Type B pancreatic cell (in vitro differentiated cells): ENCODE measurements at places on chromosomes 5 and 9.

GRCh38 chr5:136364307-136364706 lies 1.0 kb downstream of the TRPC7 start:
- DNase-seq = no peak

- DNase-seq = no peak
Measured at GRCh38 chr5:107320846-107321245, 349.9 kb downstream of the EFNA5 start.

GRCh38 chr5:169696621-169697510 lies 59.8 kb downstream of the DOCK2 start:
- DNase-seq = no peak

DNA sequence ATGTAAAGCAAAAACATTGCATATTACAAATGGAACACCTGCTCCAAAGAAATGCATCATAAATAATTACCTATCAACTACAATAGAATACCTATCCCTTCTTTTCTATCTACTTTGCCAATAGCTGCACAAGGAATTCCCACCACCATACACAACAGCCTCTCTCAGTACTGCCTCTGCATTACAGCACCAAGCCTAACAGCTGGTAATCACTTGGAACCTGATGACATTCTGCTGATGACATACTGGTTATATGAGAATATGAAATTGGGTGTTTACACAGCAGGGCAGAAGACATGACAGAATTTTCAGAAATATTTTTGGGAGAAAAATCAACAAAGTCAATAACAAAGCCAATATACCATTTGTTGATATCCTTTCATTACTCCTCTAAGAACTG lies 43.2 kb downstream of the PSMB7 start:
- no peak for DNase-seq

DNA sequence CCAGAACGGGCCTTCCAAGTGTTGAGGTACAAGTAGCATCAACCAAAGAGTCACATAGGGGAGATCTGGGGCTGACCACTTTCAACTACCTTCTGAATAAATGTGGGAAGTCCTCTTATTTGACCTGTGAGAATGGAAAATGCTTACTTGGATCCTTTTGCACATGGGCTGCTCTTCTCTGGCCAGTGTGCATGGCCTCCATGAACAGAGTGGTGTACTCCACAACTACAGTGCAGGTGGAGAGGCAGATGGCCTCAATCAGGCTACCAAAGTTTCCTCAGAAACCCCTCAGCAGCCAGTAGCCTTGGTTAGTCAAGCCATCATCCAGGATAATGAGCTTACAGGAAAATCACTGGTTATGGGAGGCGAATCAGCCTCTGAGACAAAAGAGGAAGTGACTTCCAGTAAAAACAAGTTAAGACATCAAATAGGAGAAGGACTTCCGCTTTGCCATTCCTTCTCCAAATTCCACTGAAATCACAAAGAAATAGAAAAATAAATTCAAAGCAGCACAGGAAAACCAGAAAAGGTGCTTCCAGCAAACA lies 18.3 kb upstream of the FCHO2 start:
- no peak for DNase-seq

GRCh38 chr5:112002376-112002775 lies 245.4 kb upstream of the NREP start:
- no peak for DNase-seq

DNA sequence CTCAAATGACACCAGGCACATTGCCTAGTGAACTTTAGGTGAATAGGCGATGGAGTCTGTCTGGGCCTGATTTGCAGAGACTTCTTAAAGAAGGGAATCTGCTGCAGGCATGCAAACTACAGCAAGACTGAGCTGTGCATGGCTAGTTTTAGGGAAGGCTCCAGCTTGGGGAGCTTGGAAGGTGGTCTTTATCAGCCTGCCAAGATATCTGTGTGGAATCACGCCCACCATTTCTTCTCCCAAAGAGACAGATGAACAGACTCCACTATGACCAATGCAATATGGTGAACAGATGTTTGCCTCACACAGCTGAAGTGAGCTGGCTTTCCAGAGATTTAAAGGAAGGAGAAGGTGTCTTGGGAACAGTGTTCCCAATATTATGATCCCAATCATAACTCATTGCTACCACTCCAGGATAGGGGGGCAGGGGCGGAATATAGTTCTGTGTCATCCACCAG lies 129.0 kb upstream of the HMHB1 start:
- no peak for DNase-seq

GRCh38 chr5:76622973-76623596 lies at the start of gene F2RL2:
Gene F2RL2, minus strand, starts transcription at chr5:76623403. Its CDS starts 173 bp downstream, at chr5:76623230.
- DNase-seq = no peak

DNA sequence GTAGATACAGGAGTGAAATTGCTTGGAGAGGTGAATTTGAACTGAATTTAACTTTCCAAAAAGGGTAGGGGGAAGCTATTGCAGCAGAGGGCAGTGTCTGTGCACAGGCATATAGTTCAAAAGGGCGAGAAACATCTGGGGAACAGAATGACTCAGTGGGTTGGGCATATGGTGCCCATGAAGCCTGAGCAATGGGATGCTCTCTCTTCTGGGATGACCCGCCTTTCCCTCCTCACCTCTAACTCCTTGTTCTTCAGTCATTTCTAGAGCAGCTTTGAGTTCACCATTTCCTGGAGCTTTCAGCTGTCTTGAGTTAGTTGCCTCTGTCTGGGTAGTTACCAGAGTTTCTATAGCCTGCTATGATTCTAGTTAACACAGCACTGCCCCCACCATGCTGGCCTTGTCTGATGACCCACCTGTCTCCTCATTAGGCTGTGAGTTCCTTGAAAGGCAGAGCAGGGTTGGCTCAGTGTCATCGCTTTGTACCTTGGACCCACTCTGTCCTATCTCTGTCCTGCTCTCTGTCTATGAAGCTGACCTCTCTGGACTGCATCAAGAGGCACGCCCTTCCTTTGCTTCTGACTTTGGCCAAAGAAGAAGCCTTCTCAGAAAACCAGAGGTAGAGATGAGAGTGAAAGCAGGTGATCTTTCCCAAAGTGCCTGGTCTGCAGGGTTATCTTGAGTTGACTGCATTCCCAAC lies 299.6 kb upstream of the KLF4 start:
- no peak for DNase-seq

DNA sequence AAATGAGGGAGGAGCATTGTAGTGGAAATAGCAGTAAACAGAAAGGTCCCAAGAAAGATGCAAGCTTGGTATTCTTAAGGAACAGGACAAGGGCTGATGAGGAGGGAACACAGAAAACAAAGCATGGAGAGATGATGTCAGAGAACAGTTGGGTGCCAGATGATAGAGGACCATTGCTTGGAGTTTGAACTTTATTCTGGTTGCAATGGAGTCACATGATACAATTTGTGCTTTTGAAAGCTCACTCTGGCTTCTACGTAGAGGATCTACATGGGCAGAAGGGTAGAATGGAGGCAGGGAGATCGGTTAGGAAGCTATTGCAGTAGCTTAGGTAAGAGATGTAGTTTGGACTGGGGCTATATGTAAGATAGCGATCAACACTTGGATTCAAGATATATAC lies 39.8 kb downstream of the SGTB start:
- DNase-seq = no peak

- no peak for DNase-seq
Measured at GRCh38 chr5:145887976-145888574, 15.3 kb upstream of the GRXCR2 start.

DNA sequence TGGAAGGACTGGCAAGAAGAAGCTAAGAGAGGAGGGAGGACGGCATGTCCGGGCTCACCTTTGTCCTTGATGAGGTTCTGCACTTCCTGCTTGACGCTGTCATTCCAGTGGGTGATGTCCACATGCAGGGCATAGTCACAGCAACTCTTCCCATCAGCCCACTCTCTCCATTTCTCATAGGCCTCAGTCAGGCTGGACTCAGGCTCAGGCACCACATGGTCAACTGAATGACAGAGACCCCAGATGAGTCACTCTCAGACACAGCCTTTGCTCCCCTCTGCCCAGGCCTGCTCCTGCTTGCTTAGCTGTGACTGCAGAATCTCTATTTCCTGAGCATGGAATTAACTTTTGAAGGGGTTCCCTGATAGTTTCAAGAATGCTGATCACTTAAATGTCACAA lies 94.2 kb downstream of the DPYSL3 start:
- DNase-seq = no peak
